ENCODE measurements at places on chromosomes 6 and 20. TPM values are rescaled to one million over a fixed set of nuclear protein-coding genes. Genes with fewer than 3 reads are reported as not detected.

ZSCAN31 gene
- total RNA-seq: 14.1 TPM

NINL gene
- total RNA-seq: 5.2 TPM

OOEP gene
- not detected for total RNA-seq

SAMD10 gene
- total RNA-seq: 4.0 TPM

MCHR2 gene
- not detected for total RNA-seq

CAGE1 gene
- not detected for total RNA-seq

VGLL2 gene
- total RNA-seq: not detected

ENPP3 gene
- total RNA-seq: 0.15 TPM

MEP1A gene
- total RNA-seq: not detected

NCOA5 gene
- total RNA-seq: 11.4 TPM

HUS1B gene
- not detected for total RNA-seq

EGFL8 gene
- 8.8 TPM for total RNA-seq

GRCh38 chr6:133621751-133622150 is 267.2 kb upstream of the TCF21 start:
- no peak for DNase-seq

DNA sequence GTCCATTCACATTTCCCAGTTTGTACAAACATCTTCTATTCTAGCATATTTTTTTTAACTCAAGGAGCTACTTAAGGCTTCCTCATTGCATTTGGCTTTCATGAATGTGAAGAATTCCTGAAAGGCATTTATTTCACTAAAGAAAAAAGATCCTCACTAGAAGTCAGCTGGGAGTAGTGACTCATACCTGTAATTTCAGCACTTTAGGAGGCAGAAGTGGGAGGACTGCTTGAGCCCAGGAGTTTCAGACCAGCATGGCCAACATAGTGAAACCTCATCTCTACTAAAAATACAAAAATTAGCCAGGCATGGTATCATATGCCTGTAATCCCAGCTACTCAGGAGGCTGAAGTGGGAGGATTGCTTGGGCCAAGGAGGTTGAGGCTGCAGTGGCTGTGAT is 30.9 kb upstream of the XRN2 start:
- DNase-seq: no peak

- no peak for DNase-seq
Measured at GRCh38 chr20:59253779-59254319, 46.6 kb upstream of the EDN3 start.

DNA sequence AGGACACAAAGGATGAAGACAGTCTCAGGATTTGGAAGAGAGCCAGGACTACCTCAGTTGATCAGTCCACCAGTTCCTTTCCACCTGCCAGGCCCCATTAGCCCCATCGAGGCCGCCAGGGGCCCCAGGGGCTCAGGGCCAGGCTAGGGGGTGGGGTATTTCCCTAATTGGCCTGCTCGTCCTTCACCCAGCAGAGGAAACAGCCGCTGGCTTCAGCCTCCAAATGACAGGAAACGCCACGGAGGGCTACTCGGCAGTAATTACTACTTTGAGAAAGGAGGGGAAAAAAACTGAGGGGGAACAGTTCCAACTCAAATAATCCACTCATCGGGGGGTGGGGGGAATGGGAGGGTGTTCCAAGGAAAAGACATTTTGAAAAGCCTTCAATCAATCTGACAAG is 42.7 kb downstream of the MAFB start:
- no peak for DNase-seq

GRCh38 chr6:3151691-3152090 is 5.7 kb downstream of the TUBB2A start:
- DNase-seq: no peak

DNA sequence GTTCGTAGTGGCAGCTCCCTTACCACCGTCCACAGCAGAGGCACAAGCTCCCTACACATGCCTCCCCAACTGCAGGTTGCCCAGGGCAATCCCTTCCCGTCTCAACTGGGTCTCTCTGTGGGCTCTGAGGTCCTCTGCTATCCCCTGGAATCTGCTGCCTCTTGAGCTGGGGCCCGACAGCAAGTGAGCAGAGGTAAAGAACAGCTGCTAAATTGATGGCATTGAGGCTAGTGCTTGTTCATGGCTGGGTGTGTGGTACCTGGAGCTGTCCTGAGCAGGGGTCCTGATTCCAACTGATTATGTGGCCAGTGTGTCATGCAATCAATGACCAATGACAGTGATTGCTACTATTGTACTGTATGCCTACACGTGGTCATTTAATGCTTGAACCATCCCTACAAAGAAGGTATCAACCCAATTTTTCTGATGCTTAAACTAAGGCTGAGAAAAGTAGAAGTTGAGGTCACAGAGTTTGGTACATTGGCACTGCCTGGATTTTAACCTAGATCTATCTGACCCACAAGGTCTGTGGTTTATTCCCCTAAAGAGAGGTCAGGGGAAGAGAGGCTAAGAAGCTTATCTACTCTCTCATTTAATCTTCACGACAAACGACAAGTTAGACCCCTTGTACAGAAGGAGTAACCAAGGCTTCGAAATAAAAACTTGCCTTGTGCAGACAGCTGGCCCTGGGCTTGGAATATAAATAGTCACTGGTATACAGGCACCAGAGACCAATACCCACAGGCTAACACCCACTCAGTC is 41.1 kb downstream of the HNF4A start:
- DNase-seq: no peak

DNA sequence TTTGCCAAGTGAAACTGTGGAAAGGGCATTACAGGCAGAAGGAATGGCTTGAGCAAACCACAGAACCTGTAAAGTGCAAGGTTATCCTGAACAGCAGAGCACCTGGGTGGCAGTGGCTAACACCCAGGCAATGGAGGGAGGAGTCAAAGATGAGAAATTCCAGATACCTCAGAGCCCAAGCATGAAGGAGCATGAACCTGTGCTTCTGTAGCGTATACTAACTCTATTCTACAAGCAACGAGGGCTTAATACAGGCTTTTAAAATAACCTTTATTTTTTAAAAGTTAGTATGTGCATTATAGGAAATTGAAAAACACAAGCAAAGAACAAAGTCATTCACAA is 77.0 kb downstream of the CNBD2 start:
- DNase-seq: no peak

DNA sequence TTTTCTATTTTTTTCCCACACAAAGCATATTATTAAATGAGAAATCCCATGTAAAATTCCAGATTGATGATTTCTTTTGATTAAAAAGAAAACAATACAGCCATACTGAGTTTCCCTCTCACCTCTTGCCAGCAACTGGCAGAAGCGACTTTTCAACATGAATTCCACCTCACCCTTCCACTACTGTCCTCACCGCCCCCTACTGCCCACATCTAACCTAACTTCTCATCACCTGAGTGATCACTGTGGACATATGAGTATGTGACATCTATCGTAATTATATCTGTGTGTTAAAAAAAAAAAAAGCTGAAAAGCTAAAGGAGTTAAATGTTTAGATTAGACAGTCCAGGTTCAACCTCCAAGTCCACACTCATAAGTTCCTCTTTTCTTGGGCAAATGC is 528.6 kb downstream of the PRKN start:
- DNase-seq: no peak

DNA sequence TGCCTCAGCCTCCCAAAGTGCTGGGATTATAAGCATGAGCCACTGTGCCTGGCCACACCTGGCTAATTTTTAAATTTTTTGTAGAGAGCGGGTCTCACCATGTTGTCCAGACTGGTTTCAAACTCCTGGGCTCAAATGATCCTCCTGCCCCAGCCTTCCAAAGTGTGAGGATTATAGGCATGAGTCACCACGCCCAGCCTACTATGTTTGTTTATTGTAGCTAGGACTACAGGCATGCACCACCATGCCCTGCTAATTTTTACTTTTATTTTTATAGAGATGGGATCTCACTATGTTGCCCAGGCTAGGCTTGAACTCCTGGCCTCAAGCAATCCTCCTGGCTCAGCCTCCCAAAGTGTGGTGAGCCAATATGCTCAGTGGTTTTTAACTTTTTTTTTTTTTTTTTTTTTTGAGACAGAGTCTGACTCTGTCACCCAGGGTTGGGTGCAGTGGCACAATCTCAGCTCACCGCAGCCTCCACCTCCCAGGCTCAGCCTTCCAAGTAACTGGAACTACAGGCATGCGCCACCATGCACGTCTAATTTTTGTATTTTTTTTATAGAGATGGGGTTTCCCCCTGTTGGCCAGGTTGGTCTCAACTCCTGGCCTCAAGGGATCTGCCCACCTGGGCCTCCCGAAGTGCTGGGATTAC is 12.0 kb upstream of the DDX43 start:
- DNase-seq: no peak

DNA sequence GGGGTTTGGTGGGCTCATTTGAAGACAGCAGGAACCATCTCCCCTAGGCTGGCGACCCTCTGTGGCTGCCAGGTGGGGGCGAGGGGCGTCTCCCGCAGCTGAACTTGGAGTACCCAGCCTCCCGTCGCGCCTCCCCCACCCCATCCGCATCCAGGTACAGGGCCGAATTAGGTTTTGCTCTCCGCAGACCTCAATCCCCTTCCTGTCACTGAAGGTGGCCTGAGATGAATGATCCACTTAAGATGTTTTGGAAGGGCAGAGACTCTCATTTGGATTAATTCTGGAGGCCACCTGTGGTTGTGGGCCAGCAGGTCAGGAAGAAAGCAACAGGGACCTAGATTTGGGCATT is 493 bp downstream of the CD83 start:
- DNase-seq: no peak

DNA sequence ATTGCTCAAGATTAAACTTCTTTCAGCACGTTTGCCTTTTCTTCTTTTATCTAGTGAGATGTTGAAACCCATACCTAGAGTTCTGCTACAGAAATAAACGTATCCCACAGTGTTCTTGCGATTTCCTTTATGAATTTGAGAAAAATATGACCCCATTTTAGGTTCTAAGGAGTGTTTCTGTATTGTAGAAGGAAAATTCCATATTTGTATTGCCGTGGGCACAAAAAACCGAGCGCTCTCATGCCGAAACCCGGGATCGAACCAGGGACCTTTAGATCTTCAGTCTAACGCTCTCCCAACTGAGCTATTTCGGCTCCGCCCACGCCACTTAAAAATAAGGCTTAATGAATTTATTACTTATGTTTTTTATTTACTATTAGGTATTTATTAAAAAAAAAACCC is 23.7 kb downstream of the ZNF311 start:
- DNase-seq: peak; percentile 53

GRCh38 chr6:28764014-28764723 is 159.6 kb downstream of the TRIM27 start:
- no peak for DNase-seq

DNA sequence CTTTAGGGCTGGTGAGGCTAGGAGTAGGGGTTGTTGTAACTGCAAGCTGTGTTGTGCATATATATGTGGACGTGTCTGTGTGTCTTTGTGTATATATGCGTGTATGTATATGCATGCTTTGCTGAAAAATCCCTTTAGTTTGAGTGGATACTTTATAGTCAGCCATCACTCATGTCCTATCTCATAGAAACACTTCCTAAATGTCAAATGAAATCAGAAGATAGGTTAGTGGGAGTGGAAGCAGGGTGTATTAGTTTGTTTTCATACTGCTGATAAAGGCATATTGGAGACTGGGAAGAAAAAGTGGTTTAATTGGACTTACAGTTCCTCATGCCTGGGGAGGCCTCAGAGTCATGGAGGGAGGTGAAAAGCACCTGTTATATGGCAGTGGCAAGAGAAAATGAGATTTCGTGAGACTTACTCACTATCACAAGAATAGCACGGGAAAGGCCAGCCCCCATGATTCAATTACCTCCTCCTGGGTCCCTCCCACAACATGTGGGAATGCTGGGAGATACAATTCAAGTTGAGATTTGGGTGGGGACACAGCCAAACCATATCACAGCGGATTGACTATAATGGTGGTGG is 131.1 kb downstream of the JARID2 start:
- DNase-seq: no peak
